Fibroblast of villous mesenchyme (primary cell): ENCODE measurements at places on chromosomes 6 and 20.

- DNase-seq, result no peak
Measured at GRCh38 chr20:15716256-15716655, 857.0 kb downstream of the KIF16B start.

DNA sequence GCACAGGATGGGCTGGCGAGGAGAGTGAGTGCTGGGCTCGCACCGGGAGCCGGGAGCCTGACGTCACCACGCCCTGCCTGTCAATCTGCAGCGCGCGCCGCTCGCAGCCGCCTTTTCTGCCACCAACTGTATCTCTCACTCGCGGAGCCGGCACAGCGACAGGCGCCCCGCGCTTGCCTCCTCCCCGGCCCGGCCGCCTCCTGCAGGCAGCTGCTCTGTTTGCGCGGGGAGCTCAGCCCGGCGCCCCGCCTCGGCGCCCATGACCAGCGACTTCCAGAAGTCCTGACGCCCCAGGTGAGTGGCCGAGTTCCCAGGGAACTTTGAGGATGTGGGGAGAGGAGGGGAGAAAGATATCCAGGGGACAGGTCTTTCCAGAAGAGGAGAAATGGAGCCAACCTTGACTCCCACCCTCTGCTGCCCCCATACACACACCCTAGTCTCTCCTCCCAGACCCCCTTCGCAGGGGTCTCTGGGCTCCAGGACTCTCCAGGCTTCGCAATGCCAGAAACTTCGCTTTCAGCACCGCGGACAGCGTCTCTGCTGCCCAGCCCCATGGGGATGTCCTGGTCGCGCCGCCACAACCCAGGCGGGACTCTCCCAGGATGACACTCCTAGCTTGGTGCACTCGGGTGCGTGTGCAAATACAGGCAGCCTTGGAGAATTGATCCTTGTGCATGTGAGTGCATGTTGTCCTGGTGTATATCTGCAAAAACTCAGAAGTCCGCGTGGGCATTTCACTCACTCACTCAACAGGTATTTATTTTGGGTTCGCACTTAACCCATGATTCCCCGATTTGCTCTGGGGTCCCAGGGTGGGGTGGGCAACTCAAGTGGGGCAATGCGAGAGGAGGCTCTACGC lies at the start of gene GPR6:
GPR6 (plus strand) TSS at position 138 of the 859 bp plus-strand sequence. CDS start 802 bp downstream, outside the sequence.
- DNase-seq, result peak; percentile 49

DNA sequence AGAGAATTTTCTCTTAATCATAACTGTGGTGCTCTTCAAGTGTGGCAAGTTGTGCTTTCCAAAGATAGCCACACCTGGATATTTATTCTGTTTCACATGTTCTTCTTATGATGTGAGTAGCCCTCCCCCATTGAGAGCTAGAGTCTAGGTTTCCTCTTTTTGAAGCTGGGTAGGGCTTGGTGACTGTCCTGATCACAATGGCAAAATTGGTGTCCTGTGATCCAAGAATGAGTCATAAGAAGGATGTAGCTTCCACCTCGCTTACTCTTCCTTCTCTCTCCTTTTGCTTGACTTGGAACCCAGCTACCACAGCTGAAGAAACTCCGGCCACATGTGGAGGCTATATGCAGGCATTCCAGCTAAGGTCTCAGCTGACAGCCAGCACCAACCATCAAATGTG lies 7.4 kb upstream of the IGF2R start:
- no peak for DNase-seq

DNA sequence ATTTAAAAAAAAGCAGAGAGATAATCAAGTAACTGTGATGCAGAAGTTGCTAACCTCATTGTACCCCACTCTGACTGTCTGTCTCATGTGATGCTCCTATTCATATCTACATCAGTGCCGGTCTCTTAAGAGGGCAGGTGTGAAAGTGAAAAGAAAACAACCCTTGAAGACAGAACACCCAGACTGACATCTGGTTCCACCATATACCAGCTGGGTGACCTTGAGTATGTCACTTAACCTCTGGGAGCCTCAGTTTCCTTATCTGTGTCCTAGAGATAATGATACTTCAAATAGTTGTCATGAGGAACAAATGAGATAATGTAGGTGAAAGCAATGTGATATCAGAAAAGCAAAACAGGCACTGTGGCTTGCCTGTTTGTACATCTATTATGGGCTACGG lies 426.8 kb upstream of the SOX4 start:
- no peak for DNase-seq

DNA sequence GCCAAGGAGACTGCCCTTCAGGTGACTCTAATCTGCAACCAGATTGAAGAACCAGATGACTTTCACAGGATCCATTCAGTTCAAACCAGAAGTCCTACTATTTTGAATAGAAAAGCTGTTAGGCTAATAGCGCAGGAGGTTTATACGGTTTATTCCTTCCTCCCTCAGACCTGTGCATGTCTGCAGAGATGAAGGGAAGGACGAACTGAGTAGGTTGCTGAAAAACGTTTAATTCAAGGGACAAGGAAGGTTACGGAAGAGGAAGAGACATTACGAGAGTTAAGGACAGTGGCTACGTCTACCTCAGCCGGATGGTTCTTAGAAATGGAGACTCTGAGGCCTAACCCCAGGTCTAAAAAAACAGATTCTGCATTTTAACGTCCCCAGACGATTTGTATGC lies 978 bp downstream of the AURKA start:
- DNase-seq, result peak; percentile 31

DNA sequence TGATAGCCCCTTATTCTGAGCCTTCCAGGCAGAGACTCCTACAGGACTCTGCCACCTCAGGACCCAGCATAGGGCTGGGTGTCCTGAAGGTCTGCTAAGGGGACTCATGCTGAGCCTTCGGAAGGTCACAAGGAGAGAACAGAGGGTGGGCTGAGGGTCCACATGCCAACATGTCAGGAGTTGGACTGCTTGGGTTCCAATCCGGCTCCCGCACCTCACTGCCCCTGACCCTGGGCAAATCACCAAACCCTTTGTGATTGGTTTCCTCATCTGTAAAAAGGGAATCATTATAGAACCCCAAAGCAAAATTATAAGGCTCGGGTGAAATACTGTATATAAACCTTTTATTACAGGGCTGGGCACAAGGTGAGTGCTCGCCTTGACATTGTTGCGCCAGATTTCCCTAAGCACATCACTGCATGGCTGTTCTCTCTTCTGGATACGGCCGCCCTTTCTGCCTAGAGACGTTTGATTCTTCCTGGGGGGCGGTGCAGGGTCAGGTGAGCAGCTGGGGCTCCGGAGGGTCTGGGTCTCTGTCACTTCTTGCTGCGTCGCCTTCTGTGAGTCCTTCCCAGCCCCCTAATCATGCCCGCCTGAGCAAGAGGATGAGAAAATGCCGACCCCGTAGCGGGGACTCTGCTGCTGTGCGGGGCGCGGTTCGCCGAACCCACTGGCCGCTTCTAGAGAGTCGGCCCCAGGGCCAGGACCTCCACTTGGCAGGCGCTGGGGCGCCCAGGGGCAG lies 90.5 kb upstream of the EPB41L1 start:
- DNase-seq, result no peak

DNA sequence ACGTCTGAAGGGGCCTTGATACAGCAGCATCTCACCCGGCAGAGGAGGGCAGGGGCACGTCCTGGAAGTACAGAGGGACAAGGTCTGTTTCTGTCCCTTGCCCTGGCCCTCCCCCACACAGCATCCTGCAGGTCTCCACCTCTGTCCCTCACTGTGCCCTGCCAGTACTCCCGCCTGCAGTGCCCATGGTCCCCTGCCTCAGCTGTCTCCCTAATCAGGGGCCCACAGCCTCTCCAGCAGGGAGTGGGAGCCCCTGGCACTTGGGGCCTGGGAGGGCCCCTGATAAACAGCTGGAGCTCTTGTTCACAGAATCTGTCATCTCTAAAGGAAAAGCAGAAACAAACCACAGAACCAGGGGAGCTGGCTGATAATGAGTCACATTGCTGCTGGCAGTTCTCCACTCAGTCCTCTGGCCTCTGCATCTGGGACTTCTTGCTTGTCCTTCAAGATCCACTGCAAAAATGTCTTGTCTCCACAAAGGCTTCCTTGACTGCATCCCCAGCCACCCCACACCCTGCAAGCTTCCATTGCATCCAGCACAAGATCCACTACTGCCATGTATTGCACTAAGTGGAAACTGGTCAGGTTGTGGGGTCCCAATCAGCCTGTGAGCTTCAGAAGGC lies 33.2 kb upstream of the TAF8 start:
- peak; percentile 89 for DNase-seq

DNA sequence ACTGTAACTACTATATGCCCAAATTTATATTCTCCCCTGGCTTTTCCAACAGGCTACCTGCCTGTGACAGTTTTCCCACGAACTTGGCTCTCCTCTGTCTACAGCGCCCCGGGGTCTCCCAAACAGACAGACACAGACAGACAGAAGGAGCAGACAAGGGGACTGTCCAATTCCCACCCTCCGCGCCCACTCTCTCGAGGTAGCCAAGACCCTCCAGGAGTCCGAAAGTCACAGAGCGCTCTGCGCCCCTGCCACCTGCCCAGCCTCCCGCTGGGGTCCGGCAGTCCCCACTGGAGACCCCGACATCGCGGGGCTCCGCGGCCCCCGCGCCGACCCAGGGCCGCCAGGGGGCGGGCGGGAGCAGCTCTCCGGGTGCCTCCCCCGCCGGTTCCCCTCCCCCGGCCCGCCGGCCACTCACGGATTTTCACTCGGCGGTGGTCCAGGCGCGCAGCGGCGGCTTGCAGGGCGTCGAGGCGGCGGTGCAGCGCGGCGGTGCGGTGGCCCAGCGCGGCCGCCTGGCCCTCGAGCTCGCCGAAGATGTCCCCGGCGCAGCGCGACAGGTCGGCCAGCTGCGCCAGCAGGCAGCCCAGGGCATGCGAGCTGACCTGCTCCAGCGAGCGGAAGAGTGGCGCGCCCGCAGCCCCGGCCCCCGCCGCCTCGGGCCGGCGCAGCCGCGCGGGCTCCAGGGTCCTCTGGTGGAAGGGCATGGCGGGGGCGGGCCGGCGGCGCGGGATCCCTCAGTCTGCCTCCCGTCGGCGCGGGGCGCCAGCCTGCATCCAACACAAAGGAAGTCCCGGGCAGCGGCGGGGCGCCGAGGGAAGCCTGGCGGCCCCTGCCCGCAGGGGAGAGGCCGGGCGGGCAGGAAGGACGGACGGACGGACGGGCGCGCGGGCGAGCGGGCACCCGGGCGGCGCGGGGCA lies 81.3 kb upstream of the CCDC28A start:
- DNase-seq, result peak; percentile 54

- DNase-seq, result peak; percentile 97
Measured at GRCh38 chr20:57698116-57698866, 11.5 kb downstream of the PMEPA1 start.

DNA sequence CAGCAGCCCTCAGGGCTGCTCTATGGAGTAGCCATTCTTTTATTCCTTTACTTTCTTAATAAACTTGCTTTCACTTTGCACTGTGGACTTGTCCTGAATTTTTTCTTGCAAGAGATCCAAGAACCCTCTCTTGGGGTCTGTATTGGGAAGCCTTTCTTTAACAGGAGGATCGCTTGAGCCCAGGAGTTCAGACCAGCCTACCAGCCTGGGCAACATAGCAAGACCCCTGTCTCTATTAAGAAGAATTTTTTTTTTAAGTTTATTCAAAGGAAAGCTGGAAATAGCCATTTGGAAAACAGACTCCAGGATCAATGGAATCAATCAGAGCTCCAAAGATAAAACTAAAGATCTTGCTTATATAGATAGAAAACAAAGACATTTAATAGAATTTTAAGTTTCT lies 29.1 kb downstream of the OR2B2 start:
- no peak for DNase-seq

DNA sequence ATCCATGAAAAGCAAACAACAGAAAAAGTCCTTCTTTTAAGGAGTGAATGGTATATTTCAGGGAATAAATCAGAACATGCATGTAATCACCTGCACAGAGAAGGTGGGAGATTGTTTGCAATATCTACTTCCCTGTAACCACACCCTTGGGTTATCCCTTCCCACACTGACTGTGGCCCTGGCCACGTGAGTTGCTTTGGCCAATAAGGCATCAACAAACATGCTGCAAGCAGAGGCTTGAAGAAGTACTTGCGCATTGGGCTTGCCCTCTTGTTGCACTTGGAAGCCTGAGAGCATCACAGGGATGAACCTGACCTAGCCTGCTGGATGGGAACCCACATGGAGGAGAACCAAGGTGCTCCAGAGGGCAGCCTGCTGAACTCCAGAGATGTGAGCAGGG lies 208.5 kb downstream of the PTPRT start:
- DNase-seq, result no peak
